GM23338 (cell line): ENCODE measurements at places on chromosomes 3 and 15. TPM values are rescaled to one million over a fixed set of nuclear protein-coding genes. Genes with fewer than 3 reads are reported as not detected.

SPATA12 gene
- polyA plus RNA-seq: 0.65 and 0.70 TPM in 2 replicates

ADAMTSL3 gene
- 0.61 and 0.92 TPM in 2 replicates for polyA plus RNA-seq

STRC gene
- 0.40 TPM in 1 of 2 replicates, not detected in the other for polyA plus RNA-seq

ACAD9 gene
- polyA plus RNA-seq: 21.2 and 23.7 TPM in 2 replicates

ZNF662 gene
- 0.84 and 1.4 TPM in 2 replicates for polyA plus RNA-seq

NANOGP8 gene
- polyA plus RNA-seq: 8.5 and 9.2 TPM in 2 replicates

CLK3 gene
- 38.1 and 40.7 TPM in 2 replicates for polyA plus RNA-seq

PDZRN3 gene
- 7.0 and 7.5 TPM in 2 replicates for polyA plus RNA-seq

GCNT3 gene
- polyA plus RNA-seq: not detected in 2 replicates

TGM5 gene
- not detected in 2 replicates for polyA plus RNA-seq

CAND2 gene
- 4.5 and 5.6 TPM in 2 replicates for polyA plus RNA-seq

CGNL1 gene
- polyA plus RNA-seq: 19.4 and 20.0 TPM in 2 replicates

ARGFX gene
- polyA plus RNA-seq: not detected in 2 replicates

NOP10 gene
- polyA plus RNA-seq: 718 and 746 TPM in 2 replicates

HGD gene
- polyA plus RNA-seq: not detected in 2 replicates

GRAMD2A gene
- polyA plus RNA-seq: 0.70 and 0.71 TPM in 2 replicates

KLHL40 gene
- polyA plus RNA-seq: not detected in 2 replicates

FGF12 gene
- 13.8 and 14.3 TPM in 2 replicates for polyA plus RNA-seq

CX3CR1 gene
- 0.42 TPM in 1 of 2 replicates, not detected in the other for polyA plus RNA-seq

SNRK gene
- 5.5 and 6.8 TPM in 2 replicates for polyA plus RNA-seq

STAC gene
- polyA plus RNA-seq: 4.7 and 5.6 TPM in 2 replicates

ARL14 gene
- not detected in 2 replicates for polyA plus RNA-seq

OXTR gene
- polyA plus RNA-seq: 4.9 and 5.5 TPM in 2 replicates

ALPK3 gene
- 3.7 and 4.3 TPM in 2 replicates for polyA plus RNA-seq

IFT57 gene
- polyA plus RNA-seq: 39.5 and 49.0 TPM in 2 replicates

PLA2G4D gene
- polyA plus RNA-seq: 0.15 TPM in 1 of 2 replicates, not detected in the other

STXBP5L gene
- 2.1 and 6.0 TPM in 2 replicates for polyA plus RNA-seq

CKMT1B gene
- 36.8 and 41.2 TPM in 2 replicates for polyA plus RNA-seq

CACNA2D2 gene
- polyA plus RNA-seq: 4.7 and 5.4 TPM in 2 replicates

THPO gene
- polyA plus RNA-seq: 0.47 and 1.9 TPM in 2 replicates

SUCNR1 gene
- not detected in 2 replicates for polyA plus RNA-seq

PYGO1 gene
- polyA plus RNA-seq: 0.18 and 0.23 TPM in 2 replicates

CCR5 gene
- polyA plus RNA-seq: not detected in 2 replicates

LSMEM2 gene
- 0.86 and 1.5 TPM in 2 replicates for polyA plus RNA-seq

DZIP1L gene
- 10.0 and 10.6 TPM in 2 replicates for polyA plus RNA-seq

TP63 gene
- polyA plus RNA-seq: 0.30 TPM in 1 of 2 replicates, not detected in the other

ROPN1 gene
- polyA plus RNA-seq: 0.11 TPM in 1 of 2 replicates, not detected in the other
